Midbrain (tissue), 1 donor: ENCODE measurements at places on chromosomes 7 and 10.

DNA sequence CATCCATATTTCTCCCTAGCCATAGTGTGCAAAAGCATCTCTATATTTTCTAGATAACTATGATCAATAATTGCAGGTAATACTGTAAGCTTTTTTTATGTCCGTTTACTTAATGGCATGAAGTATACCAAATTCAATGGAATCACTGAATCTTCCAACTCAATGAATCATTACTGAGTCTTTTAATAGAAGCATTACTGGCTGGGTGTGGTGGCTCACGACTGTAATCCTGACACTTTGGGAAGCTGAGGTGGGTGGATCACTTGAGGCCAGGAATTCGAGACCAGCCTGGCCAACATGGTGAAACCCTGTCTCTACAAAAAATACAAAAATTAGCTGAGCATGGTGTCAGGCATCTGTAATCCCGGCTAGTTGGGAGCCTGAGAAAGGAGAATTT lies 372.5 kb downstream of the BMPER start:
- DNase-seq = no peak

DNA sequence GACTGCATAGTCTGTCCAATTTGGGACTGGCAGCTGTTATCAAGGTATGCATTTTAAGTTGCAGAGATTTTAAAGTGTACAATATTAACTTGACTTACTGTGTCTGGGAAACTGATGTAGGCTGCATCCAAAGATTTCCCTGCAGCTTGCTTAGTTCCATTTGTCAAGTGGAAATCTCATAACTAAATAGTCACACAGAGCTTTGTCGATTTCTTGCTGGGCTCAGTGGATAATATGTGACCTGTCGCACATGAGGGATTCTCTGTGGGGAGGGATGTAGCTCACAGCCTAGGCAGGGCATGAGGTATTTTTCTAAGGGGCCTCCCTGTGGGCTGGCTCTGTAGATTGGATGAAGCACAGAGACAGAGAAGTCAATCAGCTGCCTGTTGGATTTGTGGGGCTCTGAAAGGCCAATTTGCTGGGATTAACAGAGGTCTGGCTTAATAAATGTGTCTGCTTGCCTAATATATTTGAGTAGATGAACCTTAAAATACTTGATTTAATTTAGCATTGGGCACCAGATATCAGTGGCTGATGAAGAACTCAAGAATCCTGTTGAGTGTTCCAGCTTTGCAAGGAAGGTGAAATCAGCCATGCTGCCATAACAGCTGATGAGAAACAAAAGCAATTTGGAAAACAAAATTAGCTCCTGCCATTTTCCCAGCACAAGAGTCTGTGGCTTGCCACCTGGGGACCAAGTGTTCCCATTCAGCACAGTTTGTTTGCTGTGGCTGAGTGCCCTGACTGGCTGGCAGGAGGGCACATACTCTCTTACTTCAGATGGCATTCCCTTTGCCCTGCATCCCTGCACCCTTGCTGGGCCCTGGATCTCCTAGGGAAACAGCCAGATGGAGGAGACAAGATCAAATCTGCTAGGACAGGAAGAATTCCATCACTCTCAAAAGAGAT lies 598.5 kb downstream of the SORCS3 start:
- DNase-seq = peak; percentile 30

DNA sequence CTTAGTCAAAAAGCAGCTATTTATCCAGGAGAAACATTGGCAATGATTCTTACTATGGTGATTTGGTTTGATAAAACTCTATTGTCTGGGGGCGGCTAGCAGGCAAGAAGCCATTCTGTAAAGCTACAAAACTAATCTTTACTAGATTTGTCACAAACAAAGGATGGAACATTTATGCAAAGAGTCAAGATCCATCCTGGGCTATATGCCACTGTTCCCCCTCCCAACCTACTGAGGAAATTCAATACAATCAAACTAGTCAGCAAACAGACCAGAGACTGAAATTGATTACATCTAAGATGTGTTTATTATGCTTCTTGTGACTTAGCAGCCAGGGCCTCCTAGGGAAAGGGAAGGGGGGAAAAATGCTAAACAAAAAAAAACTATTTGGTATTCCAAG lies 397.6 kb downstream of the GPAM start:
- DNase-seq = no peak

GRCh38 chr7:57653262-57653830 lies 203.4 kb downstream of the ZNF716 start:
- DNase-seq = no peak

- DNase-seq = no peak
Measured at GRCh38 chr10:18364987-18365775, 225.0 kb downstream of the CACNB2 start.

GRCh38 chr10:88791924-88792323 lies 10.6 kb upstream of the LIPM start:
- no peak for DNase-seq

- DNase-seq = no peak
Measured at GRCh38 chr10:77267703-77268675, 369.6 kb downstream of the KCNMA1 start.

DNA sequence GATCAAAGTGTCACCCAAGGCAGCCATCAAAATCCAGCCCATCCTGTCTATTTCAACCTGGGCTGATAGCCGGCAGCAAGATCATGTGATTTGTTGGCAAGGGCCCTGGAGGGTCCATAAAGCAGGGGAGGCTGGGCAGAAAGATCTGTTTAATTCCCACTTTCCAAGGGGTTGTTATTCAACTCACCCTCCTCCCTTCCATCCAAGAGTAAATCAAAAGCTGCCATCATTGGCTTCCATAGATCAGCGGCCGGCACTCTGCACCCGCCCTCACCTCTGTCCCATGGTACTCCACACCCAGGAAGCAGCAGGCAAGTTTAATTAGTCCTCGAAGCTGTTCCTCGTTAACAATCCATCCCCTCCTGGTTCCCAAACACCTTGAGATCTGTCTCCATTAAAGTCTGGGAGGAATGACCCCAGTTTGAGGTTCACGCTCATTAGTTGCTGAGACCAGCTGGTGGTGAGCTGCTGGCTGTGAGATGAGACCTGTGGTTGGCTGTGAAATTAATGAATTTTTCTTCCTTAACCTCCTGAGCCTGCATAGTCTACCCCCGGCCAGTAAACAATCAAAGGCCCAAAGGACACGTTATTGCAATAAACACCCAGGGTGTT lies 120.6 kb upstream of the CHST15 start:
- no peak for DNase-seq

DNA sequence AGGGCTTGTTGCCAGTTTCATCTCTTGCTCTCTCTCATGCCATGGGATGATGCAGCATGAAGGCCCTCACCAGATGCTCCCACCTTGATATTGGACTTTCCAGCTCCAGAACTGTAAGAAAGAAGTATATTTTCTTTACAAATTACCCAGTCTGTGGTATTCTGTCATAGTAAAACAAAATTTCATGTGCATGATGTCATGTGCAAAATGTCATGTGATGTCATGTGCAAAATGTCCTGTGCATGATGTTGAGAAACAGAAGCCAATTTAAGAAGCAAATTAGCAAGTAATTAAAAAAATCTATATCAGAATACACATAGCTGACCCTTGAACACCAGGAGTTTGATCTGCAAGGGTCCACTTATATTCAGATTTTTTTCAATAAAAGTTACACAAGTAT lies 56.6 kb downstream of the DNAJC1 start:
- DNase-seq = no peak

DNA sequence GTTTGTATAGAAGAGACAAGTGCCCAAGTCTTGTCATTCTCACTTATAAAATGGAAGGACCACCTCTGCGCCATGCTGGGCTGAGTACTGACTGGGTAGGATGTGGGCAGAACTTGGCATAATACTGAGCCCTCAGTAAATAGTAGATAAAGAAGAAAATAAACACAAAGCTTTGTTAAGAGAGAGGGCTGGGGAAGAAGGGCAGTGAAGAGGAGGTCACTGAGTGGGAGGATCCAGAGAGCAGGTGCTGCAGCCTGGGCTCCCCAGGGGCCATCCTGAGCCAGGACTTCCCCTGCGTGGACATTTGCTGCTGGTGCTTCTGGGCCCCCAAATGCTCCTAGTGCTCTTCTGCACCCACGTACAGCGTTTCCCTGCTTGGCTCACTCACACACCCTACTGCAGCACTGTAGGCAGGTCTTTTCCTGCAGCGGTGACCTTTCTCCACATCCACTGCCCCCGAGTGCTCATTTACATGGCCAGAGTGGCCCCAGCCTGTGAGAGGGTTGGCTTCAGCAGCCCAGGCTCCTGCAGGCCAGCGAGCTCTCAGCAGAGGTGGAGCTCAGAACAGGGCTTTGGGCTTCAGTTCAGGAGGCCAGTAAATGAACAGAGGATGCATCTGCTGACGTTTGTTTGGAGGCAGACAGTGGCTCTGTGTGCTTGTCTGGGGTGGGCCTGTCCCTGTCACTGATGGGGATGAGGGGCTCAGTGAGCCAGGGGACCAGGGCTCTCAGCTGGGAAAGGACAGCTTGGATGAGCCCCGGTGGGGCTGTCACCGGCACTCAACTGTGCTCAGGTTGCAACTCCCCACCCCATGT lies 164.6 kb downstream of the ADARB2 start:
- DNase-seq = no peak
